ENCODE measurements at places on chromosomes 11 and 22. TPM values are rescaled to one million over a fixed set of nuclear protein-coding genes. Genes with fewer than 3 reads are reported as not detected.

DNA sequence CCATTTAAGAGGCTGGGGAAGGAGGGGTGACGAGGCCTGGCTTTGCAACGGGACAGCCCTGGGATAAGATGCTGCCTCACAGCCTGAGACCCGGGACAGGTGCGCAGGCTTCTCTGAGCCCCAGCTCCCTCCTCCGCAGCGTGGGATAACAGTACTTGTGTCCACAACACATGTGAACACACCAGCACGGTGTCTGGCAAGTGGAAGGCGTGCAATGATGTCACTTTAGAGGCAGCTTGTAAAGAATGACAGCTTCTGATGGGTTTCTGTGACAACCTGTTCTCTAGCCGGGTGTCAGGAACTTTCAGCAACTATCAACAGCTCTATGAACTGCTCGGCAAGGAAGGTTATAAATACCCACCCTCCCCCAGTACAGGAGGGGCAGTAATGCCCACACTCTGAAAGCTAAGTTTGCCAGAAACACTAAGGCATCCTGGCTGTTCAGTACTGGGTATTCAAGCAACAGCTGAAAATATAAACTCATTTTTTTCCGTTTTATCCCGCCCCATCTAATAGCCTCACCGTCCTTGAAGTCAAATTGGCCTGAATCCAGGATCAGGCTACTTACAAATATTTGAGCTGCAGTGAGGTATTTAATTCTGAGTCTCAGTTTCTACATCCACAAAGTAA lies 59.7 kb downstream of the MYH9 start:
- DNase-seq: no peak

Gene OR8K5
- total RNA-seq: not detected

Gene SLC5A12
- not detected for total RNA-seq

Gene PIWIL4
- total RNA-seq: 2.1 TPM

Gene POU2F3
- total RNA-seq: not detected

Gene INCENP
- total RNA-seq: 81.5 TPM

- DNase-seq: no peak
These were observed 10.8 kb downstream of the SIK3 start for GRCh38 chr11:117087446-117087845.

Gene LMNTD2
- total RNA-seq: 21.8 TPM

GRCh38 chr22:39251762-39252460 lies 7.1 kb upstream of the PDGFB start:
- no peak for DNase-seq

DNA sequence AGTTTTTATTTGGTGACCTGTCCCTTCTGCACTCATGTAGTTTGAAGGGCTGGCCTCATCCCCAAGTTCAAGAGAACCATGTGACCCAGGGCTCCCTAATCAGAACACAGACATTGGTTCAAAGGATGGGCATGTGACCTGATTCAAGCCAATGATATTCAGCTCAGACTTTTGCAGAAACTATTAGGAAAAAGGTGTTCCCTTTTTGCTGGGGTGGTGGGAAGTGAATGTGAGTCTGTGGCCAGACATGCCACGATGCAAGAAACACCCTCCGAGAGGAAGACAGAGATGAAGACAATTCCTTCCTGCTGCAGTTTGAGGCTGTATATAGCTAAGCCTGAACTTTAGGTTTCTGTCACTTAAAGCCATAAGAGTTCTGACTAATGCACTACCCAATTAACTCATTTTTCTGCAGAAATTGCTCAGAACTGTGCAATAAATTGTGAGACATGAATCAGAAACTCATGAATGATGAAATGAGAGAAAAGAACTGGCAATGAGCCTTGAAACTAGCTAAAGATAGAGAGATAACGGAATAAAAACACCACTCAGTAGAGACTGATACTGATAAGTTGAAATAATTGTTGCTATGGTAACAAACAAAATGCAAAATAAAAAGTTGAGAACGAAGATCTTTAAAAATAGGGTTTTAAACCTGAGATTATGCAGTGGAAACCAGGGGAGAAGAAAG lies 9.2 kb upstream of the MAPK1 start:
- no peak for DNase-seq

GRCh38 chr11:65778901-65779668 lies 1.7 kb downstream of the AP5B1 start:
- DNase-seq: no peak

Gene LMO1
- not detected for total RNA-seq

Gene IFITM5
- total RNA-seq: not detected

DNA sequence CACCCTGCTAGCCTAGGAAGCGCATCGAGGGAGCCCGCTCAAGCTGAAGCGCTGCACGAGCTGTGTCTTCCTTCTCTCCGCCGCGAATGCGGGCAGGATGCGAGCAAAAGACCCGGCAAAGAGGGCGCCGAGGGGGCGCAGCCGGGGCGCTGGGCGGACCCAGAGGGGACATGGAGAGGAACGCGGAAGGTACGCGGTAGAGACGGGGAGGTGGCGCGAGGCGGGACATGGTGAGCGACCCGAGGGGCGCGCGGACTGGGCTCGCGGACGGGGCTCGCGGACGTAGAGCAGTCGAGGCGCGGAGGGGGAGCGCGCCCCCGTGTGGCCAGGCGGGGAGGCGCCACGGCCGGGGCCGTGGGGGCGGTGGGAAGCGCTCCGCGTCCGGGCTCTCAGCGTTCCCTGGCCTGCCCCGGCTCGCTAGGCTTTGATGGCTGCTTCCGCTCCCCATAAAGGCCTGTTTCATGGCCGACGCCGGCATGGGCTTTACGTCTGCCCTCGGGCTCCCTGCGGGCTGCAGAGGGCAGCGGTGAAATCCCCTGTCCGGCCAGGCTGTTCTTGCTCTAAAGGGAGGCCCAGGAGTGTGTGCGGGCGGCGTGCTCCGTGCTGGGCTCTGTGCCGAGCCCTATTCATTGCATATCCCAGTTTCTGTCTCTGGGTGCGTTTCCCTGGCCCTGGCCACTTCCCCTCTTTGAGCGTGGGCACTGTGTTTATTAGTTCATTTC lies 31.2 kb upstream of the TRIM29 start:
- DNase-seq: no peak

- DNase-seq: no peak
These were observed 16.3 kb upstream of the CABP2 start for GRCh38 chr11:67539550-67539949.

GRCh38 chr22:18905540-18906409 lies at the start of gene DGCR6:
Gene DGCR6, plus strand, starts transcription at chr22:18906320. Its CDS starts 55 bp downstream, at chr22:18906375.
- DNase-seq: no peak

GRCh38 chr11:79441461-79441875 lies 638 bp upstream of the TENM4 start:
- no peak for DNase-seq

- no peak for DNase-seq
These were observed 865.1 kb upstream of the CNTN5 start for GRCh38 chr11:98155696-98156095.

Gene CRYBB3
- total RNA-seq: 0.67 TPM

- no peak for DNase-seq
These were observed 1.8 kb downstream of the SLC16A8 start for GRCh38 chr22:38081941-38082828.

DNA sequence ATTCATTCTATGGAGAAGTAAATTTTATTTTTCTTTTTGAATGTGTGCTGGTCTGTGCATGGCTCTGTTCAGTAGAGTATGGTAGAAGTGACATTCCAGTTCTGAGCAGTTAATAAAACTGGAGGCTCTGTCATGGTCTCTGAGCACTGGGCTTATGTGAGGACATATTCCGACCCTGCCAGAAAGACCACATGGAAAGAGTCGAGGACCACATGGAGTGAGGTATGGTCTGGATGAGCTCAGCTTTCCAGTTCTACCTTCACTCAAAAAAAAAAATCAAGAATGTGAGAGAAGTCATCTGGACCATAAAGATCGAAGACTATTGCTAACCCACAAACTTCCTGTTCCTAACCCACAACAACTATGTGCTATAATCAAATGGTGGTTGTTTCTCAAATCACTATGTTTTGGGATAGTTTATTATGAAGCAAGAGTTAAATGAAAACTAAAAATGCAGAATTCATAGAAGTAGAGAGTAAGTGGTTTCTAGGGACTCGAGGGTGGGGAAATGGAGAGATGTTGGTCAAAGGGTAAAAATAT lies 534.2 kb upstream of the ANO5 start:
- no peak for DNase-seq

- DNase-seq: no peak
These were observed 4.1 kb downstream of the PITPNM1 start for GRCh38 chr11:67500831-67501715.

DNA sequence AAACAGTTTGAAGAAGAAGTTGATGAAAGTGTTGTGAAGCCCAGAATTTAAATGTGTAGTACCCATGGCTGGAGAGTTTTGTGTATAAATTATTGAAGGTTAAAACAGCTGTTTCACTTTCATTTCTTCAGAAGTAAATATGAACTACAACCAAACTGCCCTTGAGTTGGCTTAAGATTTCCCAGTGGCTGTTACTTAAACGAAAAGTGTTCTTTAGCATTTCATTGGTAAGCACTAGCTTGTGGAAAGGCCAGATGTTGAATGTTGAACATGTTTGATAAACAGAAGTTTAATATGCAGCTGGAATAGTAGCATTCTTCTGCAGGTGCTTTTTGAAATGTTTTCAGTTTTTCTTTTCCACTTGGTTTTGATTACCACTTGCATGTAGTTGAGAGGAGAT lies 83.2 kb upstream of the TNRC6B start:
- DNase-seq: no peak

Gene ZNF70
- total RNA-seq: 3.2 TPM

DNA sequence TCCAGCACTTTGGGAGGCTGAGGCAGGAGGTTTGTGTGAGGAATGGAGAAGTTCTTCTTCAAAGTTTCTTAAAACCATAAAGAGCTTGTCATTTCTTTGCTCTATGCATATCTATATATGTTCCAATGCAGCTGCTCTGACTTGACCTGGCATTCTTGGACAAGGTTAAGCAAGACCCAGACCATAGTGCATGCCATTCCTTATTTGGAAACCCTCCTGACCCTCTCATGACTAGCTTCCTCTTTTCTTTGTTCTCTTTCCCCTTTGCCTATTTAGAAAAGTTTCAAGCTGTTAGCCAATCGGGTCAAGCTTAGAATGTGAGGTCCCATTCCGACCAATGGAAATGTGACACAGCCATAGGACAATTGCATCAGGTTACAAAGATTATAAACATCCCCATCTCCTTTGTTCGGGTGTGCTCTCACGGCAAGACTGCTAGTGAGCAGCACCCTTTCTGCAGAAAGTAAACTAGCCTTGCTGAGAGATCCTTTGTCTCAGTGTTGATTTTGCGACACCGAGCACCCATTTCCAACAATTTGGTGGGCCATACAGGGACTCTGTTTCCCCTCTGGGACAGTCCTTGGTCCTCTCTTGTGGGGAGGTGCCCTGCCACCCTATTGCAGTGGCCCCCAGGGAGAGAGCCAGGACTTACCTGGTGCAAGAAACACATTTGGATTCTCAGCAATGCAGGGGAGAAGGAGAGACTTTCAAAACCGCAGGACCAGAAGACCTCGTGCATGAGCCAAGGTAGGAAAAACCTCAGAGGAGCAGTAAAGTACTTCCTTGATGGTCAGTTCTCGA lies 39.9 kb upstream of the ANO1 start:
- no peak for DNase-seq

All from Panc1 (cell line).